ENCODE measurements at places on chromosomes 5 and 9.

DNA sequence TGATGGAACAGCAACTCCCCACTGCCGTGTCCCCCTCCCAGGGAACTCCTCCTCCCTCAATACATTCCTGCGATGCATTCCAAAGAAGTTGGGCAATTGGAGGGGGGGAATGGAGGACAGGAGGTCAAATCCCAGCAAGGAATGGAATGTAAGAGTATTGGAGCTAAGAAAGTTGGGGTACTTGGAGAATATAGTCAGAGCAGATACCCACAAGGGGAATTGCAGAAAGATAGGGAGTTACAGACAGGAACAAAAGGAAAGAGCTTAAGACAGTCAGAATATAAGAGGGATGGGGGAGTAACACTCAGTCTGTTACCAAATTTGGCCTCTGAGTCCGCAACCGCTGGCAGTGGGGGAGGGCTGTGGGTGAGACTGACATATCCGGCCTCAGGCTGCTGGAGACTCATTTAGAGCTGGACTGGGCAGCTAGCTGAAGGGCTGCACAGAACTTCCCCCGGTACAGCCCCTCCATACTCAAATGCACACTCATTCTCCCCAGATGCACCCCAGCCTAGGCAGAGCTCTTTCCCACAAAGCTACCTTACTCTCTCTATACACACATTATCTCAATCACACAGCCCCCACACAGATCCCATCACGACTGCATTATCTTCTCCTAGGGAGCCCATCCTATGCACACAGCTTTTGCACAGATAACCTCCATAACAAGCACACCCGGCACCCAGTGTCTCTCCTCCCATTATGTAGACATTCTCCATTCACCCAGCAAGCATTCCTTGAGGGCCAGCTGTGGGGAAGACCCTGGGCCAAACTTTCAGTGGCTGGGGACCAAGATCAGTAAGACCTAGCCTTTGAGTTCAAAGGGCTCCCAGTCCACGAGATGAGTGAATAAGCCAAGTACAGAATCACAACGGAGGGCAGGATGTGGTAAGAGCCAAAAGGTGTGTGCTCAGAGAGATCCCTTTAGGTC, 3.7 kb downstream of the TLN1 start:
- peak; percentile 39 for DNase-seq

DNA sequence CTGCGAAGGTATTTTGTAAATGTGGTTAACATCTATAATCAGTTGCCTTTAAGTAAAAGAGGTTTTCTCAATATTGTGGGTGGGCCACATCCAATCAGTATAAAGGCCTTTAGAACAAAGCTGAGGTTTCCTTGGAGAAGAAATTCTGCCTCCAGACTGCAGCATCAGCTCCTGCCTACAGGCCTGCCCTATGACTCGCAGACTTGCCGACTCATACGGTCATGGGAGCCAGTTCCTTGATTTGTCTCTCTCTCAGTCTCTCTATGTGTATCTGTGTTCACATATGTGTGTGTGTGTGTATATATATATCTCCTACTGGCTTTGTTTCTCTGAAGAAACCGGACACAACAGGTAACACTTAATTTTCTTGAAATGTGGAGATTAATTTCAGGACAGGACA, 45.3 kb downstream of the SLC36A1 start:
- no peak for DNase-seq

DNA sequence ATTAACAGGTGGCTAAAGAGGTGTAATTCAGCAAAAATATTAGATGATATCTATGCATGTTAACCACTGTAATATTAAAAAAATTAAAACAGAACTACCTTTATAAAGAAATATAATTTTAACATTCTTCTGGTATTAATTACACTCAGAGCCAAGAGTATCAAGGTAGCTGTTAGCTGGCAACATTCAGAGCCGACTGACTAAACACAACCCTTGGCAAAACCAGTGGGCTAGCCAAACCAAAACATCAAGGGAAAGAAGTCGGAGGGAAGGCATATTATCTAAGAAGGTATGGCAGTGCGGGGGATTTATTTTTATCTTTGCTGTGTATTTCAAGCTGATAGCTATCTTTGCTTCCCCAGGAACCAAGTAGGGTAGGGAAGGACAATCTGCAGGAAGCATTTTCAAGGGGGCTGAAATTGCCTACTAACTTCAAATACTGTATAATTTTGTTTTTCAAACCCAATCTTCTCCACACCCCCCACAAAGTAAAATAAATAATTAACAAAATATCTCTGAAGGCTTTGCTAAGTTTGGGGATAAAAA, 24.0 kb downstream of the ELL2 start:
- no peak for DNase-seq

DNA sequence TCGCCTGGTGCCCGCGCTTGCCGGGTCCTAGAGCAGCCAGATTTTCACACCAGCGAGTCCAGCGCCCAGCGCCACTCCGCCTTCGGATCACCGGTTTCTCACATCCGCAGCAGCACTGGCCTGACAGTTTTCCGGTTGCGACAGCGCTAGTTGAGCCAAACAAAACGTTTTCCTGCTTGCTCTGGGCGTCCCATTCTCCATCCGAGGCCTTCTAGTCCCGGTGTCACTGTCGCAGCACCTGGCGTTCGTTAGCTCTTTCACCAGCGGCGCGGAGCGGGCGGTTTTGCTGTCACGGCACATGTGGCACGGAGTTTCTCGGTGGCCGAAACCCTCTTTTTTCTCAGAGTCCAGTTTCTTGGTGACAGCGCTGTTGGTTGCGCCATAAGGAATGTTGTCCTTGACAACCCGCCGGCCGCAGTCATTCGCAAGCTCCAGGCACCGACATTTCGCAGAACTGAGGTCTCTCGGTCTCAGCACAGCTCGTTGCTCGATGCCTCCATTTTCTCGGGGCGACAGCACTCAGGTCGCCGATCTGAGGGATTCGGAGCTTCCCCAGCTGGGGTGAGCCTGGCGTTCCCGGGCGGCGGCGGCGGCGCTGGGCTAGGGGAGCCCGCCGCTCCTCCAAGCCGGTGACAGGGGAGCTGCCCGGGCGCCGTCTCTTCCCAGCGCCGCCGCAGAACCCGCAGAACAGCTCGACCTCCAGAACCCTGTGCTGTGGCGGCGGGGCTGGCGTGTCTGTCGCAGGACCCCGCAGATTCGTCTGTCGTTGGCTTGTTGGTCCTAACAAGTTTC, 47.8 kb downstream of the ANXA2R start:
- DNase-seq, result peak; percentile 79

DNA sequence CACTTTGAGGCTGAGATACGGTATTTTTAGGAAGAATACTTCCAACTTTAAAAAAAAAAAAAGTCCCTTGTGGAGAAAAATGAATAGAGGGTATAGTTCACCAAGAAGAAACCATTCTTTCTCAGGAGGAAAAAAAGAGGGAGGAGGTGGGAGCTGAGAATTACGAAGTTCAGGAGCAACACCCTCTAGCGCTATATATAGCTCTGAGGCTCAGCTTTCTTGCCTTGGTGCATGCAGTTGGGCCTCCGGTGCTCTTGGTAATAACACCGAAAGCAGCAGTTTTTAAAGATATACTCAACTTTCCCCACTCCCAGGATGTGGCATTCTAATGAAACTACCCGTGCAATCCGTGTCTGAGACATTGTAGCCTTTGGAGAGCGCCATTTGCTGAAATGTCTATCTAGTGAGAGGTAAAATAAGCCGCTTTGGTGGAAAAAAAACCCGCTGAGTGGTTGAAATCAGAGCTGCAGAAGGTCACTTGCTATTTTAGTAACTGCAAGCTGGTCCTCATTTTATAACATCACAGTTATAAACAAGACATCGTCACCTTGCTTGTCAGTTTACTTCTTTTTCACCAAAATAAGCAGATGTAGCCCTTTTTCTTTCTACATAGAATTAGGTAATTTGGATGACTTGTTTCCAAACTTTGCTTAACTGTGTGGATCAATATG, 156.4 kb downstream of the RORB start:
- DNase-seq, result no peak

- no peak for DNase-seq
Measured at GRCh38 chr9:124776954-124777648, at the start of gene OLFML2A. OLFML2A (plus strand) TSS chr9:124777133; CDS start chr9:124777271, 138 bp downstream.

- DNase-seq, result no peak
Measured at GRCh38 chr5:8729437-8729836, 816.4 kb downstream of the SEMA5A start.

GRCh38 chr5:39716532-39717028, 291.8 kb upstream of the DAB2 start:
- peak; percentile 14 for DNase-seq

- no peak for DNase-seq
Measured at GRCh38 chr9:87498046-87498810, 561 bp downstream of the DAPK1 start.

All from central memory CD4-positive, alpha-beta T cell (primary cell).